ENCODE measurements at places on chromosomes 1 and 21.

GRCh38 chr1:216248628-216249027 is 174.6 kb downstream of the USH2A start:
- DNase-seq, result no peak

DNA sequence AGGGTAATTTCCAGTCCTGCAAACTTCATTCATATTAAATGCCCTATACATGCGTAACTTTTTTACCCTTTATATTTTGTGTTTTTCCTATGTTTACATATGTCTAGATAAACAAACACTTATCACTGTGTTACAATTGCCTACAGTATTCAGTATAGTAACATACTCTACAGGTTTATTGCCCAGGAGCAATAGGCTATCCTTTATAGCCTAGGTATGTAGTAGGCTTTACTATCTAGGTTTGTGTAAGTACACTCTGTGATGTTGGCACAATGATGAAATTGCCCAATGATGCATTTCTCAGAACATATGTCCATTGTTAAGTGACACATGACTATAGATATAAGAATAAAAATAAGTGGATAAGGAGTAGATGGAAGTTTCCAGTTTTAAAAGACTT is 345.5 kb upstream of the C1orf87 start:
- DNase-seq, result no peak

- DNase-seq, result no peak
Observed at GRCh38 chr21:28256420-28256831, 736.3 kb downstream of the LTN1 start.

- no peak for DNase-seq
Observed at GRCh38 chr1:162145280-162145965, 75.9 kb downstream of the NOS1AP start.

GRCh38 chr1:39361446-39361845 is 130.0 kb upstream of the BMP8A start:
- no peak for DNase-seq

GRCh38 chr1:216788671-216789070 is 65.4 kb upstream of the ESRRG start:
- DNase-seq, result no peak

- DNase-seq, result no peak
Observed at GRCh38 chr1:202217516-202217915, 23.9 kb downstream of the LGR6 start.

- no peak for DNase-seq
Observed at GRCh38 chr1:193700710-193701355, 514.4 kb upstream of the B3GALT2 start.

DNA sequence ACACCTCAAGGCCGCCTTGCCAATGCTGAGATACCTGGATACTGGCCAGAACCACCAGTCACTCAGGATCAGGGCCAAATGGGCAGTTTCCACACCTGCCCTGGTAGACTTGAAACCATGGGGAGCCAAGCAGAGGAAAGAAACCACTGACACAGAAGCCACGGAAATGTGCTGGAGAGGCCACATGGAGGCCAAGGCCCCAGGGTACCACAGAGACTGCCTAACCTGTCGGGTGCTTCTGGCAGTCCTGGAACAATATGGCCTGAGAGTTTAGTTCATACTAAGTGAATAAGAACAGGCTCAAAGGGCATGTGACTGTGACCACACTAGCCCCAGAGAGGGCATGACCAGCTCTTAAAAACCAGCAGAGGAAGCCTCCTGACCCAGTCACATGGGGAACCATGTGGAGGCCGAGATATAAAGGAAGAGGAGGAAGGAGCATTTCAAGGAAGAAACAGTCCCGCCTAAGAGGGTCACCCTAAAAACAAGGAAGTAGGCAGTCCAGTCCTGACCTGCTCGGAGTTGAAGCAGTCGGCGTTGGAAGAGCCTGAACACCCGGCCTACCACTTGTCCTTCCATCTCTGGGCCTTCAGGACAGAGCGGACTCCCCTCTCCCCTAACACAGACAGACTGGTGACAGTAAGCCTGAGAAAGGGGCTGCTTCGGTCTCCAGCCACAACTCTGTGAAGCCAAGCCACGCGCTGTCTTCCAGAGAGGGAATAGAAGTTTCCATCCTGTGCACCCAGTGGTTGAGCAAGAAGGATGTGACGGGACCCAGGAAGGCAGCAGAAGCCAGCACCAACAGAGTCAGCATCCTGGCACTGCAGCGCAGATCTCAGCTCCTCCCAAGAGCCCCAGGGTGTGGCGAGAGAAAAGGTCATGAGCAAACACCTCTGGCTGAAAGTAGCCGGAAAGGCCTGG is at the start of gene DENND2D:
Gene DENND2D, minus strand, starts transcription at position 766 of the 921 bp plus-strand sequence. Its CDS starts 187 bp downstream, at position 579.
- DNase-seq, result peak; percentile 42

- no peak for DNase-seq
Observed at GRCh38 chr1:94396356-94397010, 21.7 kb upstream of the ABCD3 start.

- no peak for DNase-seq
Observed at GRCh38 chr1:203124011-203124410, 3.5 kb upstream of the ADORA1 start.

- DNase-seq, result no peak
Observed at GRCh38 chr1:162972773-162973172, 96.4 kb upstream of the RGS4 start.
